ENCODE measurements at places on chromosomes 5 and 9.

- no peak for DNase-seq
Observed at GRCh38 chr5:126875303-126875785, 98.4 kb downstream of the LMNB1 start.

- no peak for DNase-seq
Observed at GRCh38 chr5:168251259-168251658, 40.2 kb upstream of the WWC1 start.

GRCh38 chr9:14710804-14711203 is 11.7 kb downstream of the CER1 start:
- peak; percentile 89 for DNase-seq

GRCh38 chr5:115838885-115839518 is 2.4 kb downstream of the ATG12 start:
- DNase-seq: no peak

GRCh38 chr5:65749956-65750355 is 28.0 kb downstream of the NLN start:
- no peak for DNase-seq

DNA sequence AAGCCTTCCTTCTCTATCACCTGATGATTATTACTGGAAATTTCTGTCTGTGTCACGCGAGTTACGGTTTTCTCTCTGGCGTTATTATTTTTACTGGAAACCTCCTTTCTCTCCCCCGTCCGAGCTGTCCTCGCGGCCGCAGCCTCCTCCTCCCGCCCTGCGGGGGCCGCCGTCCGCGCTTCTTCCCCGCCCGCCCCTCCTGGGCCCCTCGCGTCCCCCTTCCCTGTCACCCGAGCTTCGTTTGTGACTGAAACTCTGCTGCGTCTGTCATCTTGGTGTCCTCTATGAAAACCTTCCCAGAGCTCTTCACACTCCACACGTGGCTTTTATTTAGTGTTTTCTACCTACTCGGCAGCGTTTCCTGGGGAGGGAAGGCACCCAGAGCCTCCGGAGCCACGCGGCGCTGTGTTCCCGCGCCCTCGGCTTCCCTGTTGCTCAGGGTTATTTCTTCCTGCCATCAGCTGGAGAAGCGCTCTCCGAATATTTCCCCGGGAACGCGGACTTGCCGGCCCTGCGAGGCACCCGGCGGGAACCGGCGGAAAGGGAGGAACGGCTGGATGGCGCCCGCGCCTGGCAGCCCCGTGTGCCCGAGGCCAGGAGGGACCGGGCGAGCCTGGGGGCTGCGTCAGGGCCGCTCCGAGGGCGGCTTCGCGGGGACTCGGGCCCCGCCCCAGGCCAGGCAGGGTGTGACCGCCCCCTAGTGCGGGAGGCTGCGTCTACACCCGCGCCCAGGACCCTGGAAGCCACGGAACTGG is 33.9 kb downstream of the TRIP13 start:
- DNase-seq: peak; percentile 9

- DNase-seq: no peak
Observed at GRCh38 chr5:179184521-179185050, 124.4 kb downstream of the ZNF354C start.

GRCh38 chr5:56145511-56145910 is 87.6 kb downstream of the ANKRD55 start:
- no peak for DNase-seq

DNA sequence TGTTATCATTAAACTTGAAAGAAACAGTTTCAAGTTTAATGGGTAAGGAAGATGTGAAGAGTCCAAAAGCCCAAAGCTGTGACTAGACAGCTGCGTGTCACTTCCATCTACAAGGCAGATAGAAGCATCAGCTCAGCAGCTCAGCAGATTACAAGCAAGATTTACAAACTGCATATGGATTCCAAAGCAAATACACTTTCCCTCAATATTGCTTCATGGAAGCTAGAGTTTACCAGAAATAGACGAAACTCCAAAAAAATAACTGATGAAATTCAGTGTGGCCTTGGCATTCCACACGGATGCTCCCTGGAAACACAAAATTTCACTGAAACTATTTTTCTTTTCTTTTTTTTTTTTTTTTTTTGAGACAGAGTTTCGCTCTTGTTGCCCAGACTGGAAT is 17.9 kb downstream of the MYO10 start:
- DNase-seq: no peak

DNA sequence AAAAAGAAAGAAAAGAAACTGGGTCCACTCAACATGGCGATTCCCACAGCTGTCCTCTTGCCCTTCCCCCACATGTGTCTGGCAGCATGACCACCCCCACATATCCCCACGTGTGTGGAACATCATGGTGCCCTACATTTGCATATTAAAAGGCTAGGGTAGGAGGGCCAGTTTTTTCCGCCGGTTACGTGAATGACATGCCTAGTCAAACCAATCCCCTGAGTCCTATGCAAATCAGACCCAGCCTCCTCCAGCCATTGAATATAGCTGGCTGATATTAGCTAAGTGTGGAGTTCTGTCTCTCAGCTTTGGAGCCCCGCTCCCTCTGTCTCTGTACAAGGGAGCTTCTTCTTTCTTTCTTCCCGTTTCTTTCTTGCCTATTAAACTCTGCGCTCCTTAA is 33.0 kb upstream of the CCDC112 start:
- DNase-seq: no peak

- DNase-seq: no peak
Observed at GRCh38 chr9:136249877-136250559, 4.4 kb upstream of the QSOX2 start.

- DNase-seq: no peak
Observed at GRCh38 chr9:95561913-95562312, 45.1 kb upstream of the PTCH1 start.

GRCh38 chr5:121021681-121022080 is 557.6 kb downstream of the PRR16 start:
- DNase-seq: no peak

GRCh38 chr9:10678790-10679189 is 66.0 kb upstream of the PTPRD start:
- DNase-seq: no peak

DNA sequence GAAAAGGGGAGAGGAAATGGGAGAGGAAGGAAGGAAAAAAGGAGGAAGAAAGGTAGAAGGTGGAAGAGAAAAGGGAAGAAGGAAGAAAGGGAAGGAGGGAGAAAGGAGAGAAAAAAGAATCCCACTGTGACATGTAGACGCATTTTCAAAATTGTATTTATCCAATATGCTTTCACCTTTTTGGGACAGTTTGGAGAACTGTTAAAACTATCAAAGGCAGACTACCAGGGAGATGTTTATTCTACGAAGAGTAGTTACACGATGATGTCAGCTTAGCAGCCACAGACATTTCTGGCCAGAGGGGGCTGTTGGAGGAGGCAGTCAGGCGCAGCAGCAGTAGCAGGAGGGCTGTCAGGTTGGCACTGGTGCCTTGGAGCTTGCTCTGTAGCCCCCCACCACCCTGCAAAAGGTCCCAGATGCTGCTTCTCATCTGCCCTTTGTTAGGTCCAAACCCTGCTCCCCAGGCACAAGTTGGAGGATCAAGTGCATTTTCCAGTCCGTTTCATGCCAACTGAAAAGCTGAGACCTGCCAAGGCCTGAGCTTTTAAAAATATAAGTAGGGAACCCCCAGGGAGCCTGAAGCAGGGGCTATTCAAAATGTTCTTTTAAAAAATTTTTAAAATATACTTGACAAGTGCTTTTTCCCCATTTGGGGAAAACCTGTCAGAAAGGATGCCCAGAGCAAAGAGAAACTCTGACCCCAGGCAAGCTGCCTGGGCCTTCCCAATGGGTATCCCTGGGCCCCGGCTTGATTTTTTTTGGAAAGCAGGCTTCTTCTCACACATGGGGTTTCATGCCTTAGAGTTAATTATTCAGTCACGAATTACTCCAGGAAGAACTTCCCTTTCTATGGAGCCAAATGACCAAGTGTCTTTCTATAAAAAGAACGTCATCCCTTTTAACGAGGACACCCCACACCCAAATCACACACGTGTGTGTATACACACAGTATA is 203.3 kb downstream of the SLIT3 start:
- DNase-seq: no peak

DNA sequence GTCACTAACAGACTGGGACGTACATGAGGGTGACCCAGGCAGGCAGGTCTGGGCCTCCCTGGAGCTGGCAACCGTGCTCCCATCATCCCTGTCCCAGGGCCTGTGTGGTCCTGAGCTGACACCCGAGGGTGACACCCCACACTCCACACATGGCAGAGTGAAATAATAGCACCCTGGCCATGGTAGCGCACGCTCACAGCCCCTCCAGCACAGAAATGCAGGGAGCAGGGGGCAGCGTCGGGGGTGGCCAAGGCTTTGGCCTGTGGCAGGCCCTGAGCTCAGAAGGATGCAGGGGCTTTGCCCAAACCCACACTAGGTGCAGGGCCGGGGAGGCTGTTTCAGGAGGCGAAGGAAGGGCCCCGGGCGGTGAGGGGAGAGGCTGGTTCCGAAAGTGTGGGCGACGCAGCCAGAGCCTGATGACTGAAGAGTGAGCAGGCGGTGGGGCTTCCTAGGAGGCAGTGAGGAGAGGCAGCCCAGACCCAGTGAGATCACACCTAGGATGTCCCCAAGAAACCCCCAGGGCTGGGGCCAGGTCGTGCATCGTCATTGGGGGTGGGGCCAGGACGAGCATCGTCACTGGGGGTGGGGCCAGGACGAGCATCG is 12.9 kb downstream of the OR2V2 start:
- peak; percentile 33 for DNase-seq

DNA sequence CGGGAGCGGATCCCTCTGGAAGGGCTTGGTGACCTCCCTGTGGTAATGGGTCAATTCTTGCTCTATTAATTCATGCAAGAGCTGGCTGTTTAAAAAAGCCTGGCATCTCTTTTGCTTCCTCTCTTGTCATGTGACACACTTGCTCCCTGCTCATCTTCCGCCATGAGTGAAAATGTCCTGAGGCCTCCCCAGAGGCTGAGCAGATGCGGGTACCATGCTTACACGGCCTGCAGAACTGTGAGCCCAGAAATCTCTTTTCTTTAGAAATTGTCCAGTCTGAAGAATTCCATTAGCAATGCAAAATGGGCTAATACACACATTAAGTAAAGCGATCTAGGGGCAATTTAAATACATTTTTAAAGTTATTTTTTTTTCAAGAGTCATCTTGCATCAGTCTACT is 48.7 kb upstream of the CDK20 start:
- DNase-seq: no peak

DNA sequence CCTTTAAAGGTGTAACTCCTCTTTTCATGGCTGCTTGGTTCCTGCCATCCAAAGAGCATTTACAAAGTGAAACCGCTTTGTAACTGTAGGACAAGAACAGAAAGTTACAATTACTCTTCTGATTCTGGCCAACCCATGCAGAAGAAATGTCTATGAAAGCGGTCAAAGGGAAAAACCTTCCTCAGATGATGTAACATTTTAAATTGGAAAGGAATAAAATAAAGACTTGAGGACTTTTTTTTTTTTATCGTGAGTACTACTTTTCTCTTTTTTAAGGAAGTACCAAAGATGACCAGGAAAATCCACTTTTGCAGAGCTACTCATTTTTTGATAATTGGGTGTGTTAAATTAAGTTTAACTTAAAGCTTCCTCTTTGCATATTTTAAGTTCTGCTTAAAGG is 13.0 kb upstream of the C9orf72 start:
- DNase-seq: no peak

DNA sequence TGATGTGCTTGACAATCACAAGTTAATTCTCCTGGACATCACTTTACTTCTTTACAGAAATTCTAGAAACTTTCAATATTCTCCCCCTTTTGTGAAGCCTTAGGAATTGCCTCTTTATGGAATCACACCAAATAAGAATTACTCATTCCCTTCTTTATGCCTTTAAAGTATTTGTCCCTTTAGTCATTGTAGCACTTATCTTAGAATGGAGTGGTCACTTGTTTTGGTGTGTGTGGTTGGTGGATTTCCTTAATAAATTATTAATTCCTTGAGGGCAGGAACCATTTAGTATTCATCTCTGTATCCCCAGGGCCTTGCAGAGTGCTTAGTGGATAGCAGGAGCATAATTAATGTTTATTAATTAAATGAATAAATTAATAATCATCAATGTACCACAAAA is 307.0 kb downstream of the ARRDC3 start:
- no peak for DNase-seq

- peak; percentile 46 for DNase-seq
Observed at GRCh38 chr9:75146229-75146628, 57.9 kb downstream of the OSTF1 start.

DNA sequence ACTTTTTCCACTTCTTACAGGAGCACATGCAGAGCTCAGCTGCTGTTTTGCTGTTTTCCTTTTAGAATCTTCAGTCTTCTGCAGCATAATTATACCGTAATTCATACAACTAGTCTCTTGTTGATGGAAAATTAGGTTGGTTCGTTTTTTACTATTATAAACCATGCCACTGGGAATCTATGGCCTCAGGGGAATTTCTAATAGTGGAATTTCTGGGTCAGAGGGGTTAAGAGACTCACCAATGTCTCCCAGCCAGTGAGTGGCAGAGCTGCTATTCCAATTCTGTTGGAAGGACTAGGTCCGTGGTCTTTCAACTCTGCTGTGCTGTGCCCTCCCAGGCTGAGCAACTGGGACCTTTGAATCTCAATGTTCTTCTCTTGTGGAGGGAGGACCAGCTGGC is 282.5 kb downstream of the ZSWIM6 start:
- DNase-seq: no peak

GRCh38 chr9:134389642-134390041 is 63.4 kb downstream of the RXRA start:
- DNase-seq: no peak

GRCh38 chr9:123343443-123344191 is 12.4 kb upstream of the CRB2 start:
- DNase-seq: no peak

GRCh38 chr9:19720377-19720776 is 68.5 kb downstream of the SLC24A2 start:
- DNase-seq: peak; percentile 36

- peak; percentile 59 for DNase-seq
Observed at GRCh38 chr5:58231041-58231440, 228.8 kb downstream of the PLK2 start.

Data from foreskin keratinocyte (primary cell).